ENCODE measurements at places on chromosomes 1 and 21.

- H3K4me3 ChIP-seq, result no peak overlapping the region
- peaks cover 21% of the 10 kb centered on the region for H3K36me3 ChIP-seq
- H3K27ac ChIP-seq, result no peak overlapping the region
- no peaks in the 10 kb centered on the region for H3K27me3 ChIP-seq
- DNase-seq, result peak; percentile 73
Measured at GRCh38 chr1:206461602-206462455, 8.4 kb upstream of the IKBKE start.

DNA sequence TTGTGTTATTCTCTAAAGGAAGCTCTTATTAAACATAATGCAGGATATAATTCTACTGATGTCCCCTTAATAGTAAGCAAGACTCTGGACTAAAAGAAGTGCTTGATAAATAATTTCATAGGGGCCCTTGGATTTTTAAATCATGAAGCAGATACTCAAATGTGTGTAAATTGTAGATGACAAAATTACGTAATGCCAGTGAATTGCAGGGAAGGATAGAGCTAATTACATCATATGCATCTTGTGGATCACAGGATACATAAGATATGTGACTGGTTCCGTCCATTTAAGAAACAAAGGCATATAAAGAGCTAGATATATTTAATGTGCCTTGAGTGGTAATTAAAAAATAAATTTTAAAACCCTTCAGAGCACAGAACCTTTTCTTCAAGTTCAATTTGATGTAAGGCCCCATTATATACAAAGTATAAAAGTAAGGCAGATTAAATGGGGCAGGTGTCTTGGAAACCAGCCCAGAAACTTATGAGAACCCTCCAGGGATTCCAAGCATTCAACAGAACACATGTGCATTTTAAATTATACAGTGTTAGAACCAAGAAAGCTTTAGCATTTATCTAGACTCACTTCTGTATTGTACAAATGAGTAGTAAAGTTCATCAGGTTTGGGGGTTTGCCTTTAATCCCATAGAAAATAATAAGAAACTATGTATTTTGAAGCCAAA is 190.4 kb downstream of the NCAM2 start:
- no peaks in the 10 kb centered on the region for H3K27me3 ChIP-seq
- DNase-seq, result no peak
- H3K36me3 ChIP-seq, result no peaks in the 10 kb centered on the region

GRCh38 chr1:239922778-239923522 is 168.7 kb upstream of the FMN2 start:
- no peak overlapping the region for H3K27ac ChIP-seq
- H3K27me3 ChIP-seq, result no peaks in the 10 kb centered on the region
- H3K4me1 ChIP-seq, result no peaks in the 10 kb centered on the region
- H3K4me3 ChIP-seq, result no peak overlapping the region
- no peaks in the 10 kb centered on the region for H3K36me3 ChIP-seq

DNA sequence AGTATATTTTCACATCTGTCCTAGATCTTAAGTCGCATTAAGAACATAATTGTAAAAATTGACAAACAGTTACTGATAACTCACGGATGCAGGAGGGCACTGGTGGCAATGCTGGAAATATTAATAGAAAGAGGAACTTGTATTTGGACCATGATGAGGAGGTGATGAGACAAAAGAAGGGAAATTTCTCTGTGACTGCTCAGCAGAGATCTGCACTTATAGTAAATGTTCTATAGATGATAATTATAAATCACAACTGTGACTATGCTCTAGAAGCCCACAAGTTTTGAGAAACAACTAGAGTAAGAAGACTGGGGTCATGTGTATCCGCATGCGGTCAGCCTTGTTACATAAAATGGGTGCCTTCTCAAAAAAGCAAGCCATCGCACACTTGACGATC is 8.7 kb upstream of the DUSP12 start:
- no peak overlapping the region for H3K27ac ChIP-seq
- no peaks in the 10 kb centered on the region for H3K36me3 ChIP-seq
- H3K4me3 ChIP-seq, result no peak overlapping the region
- DNase-seq, result no peak
- H3K27me3 ChIP-seq, result no peaks in the 10 kb centered on the region

GRCh38 chr1:211944733-211945500 is 90.4 kb downstream of the INTS7 start:
- DNase-seq, result peak; percentile 22
- peaks cover 2% of the 10 kb centered on the region for H3K4me1 ChIP-seq
- no peak overlapping the region for H3K27ac ChIP-seq

DNA sequence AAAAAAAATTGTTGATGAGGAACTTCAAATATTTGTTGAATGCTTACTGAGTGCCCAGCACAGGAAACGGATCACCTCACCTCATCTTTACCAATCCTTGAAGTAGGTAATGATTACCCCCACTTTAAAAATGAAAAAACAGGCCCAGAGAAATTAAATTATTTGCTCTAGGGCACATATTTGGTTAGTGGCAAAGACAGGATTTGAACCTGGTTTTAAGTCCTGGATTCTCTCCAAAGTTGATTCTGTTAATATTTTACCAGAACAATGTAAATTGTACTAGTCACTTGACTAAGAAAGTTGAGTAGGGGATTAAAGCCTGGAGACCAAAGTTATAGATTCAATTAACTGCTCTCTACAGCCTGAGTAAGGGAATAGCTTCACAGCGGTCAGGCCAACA is 97.9 kb downstream of the GIPC2 start:
- no peak overlapping the region for H3K4me3 ChIP-seq
- no peaks in the 10 kb centered on the region for H3K36me3 ChIP-seq
- H3K27me3 ChIP-seq, result no peaks in the 10 kb centered on the region
- no peak overlapping the region for H3K27ac ChIP-seq
- H3K4me1 ChIP-seq, result no peaks in the 10 kb centered on the region

DNA sequence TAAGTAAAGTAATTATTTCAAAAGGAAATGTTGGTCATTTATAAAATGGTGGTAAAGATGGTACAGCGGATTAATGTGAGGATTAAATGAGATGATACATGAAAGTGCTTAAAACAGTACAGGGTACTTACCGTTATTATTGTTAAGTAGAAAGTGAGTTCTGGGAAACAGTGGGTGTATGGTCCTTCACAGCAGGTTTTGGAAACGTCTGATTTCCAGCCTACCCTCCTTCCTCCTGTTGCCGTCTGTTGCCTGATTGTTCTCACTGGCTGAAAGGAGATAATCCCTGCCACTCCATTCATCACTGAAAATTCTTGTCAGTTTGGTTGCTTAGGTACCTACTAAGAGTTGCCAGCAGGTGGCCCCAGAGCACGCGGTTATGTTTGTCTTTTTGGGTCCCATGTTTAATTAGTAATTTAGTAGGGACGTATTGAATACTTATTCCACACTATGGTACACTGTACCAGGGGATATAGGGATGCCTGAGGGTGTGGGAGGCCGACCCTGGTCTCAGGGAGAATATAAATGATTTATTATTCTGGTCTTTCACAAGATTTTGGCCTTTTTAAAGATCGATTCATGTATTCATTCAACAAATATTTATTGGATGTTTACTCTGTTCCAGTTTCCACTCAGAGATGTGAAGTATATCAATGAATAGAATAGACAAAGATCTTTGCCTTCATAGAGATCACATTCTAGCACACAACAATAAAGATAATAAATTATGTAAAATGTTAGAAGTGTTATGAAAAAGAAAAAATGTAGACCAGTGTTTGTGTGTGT is 30.8 kb upstream of the RPTN start:
- H3K27ac ChIP-seq, result no peak overlapping the region
- no peak overlapping the region for H3K4me3 ChIP-seq
- no peaks in the 10 kb centered on the region for H3K27me3 ChIP-seq
- DNase-seq, result peak; percentile 38

GRCh38 chr1:60984062-60984799 is 98.1 kb upstream of the NFIA start:
- H3K4me3 ChIP-seq, result no peak overlapping the region
- DNase-seq, result peak; percentile 8
- no peaks in the 10 kb centered on the region for H3K36me3 ChIP-seq

- H3K27me3 ChIP-seq, result no peaks in the 10 kb centered on the region
- no peak overlapping the region for H3K4me3 ChIP-seq
- H3K36me3 ChIP-seq, result no peaks in the 10 kb centered on the region
- H3K27ac ChIP-seq, result no peak overlapping the region
- peaks cover 13% of the 10 kb centered on the region for H3K4me1 ChIP-seq
Measured at GRCh38 chr1:84700070-84700469, 9.8 kb upstream of the SSX2IP start.

- H3K4me3 ChIP-seq, result no peak overlapping the region
- no peak for DNase-seq
- H3K27ac ChIP-seq, result no peak overlapping the region
- H3K27me3 ChIP-seq, result no peaks in the 10 kb centered on the region
- no peaks in the 10 kb centered on the region for H3K36me3 ChIP-seq
- no peaks in the 10 kb centered on the region for H3K4me1 ChIP-seq
Measured at GRCh38 chr1:221549815-221550214, 192.1 kb downstream of the DUSP10 start.

DNA sequence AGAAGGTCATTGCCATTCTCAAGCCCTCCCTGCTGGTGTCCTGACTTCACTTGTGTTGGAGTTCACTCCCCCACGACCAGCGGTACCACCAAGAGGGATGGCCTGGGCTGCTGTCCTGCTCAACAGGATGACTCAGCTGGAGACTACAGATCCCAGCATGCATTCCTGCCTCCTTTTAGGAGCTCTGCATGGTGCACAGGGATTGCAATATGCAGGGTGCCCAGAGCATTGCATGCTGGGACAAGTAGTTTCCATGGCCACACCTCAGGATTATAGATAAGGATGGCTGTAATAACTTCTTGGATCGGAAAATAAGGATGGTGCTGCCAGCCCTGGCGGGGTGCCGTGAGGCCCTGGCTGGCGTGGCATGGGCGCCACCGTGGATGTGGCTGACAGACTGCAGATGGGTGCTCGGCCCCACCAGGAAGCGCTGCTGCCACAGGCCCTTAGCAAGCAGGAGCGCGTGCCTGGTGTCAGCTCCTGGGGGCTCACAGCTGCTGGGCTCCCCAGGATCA is 150.0 kb downstream of the CASZ1 start:
- no peaks in the 10 kb centered on the region for H3K27me3 ChIP-seq
- H3K4me1 ChIP-seq, result no peaks in the 10 kb centered on the region
- H3K36me3 ChIP-seq, result no peaks in the 10 kb centered on the region
- H3K27ac ChIP-seq, result no peak overlapping the region
- DNase-seq, result peak; percentile 67

DNA sequence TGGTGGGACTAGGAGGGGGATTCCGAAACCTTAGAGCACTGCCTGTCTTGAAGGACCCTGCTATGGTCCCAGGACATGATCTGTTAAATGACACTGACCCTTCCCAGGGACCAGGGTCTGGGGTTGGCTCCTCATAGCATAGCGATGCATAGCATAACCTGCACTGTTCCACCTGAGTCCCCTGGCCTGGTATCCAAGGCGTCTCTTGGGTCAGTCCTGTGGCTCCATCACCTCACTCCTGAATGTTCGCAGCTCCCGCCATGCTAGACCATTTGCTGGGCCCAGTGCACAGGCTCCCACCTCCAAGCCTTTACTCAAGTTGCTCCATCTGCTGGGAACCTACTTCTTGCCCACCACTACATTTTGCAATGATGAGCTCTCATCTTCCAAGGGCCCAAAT is 39.0 kb upstream of the MAGOH start:
- H3K27me3 ChIP-seq, result no peaks in the 10 kb centered on the region
- no peak overlapping the region for H3K4me3 ChIP-seq
- no peaks in the 10 kb centered on the region for H3K36me3 ChIP-seq
- no peak overlapping the region for H3K27ac ChIP-seq

GRCh38 chr1:12539705-12540579 is 78.1 kb downstream of the DHRS3 start:
- H3K36me3 ChIP-seq, result no peaks in the 10 kb centered on the region
- H3K27ac ChIP-seq, result peak overlapping the region; percentile 68
- peaks cover 23% of the 10 kb centered on the region for H3K4me1 ChIP-seq
- H3K27me3 ChIP-seq, result peaks cover 3% of the 10 kb centered on the region

Data from IMR-90 (cell line).